Transverse colon (tissue), 4 donors: ENCODE measurements at places on chromosomes 7 and 10. TPM values are rescaled to one million over a fixed set of nuclear protein-coding genes. Genes with fewer than 3 reads are reported as not detected.

Gene CDK14
- total RNA-seq, result 2.2 TPM

- H3K27me3 ChIP-seq, result no peaks in the 10 kb centered on the region
- H3K36me3 ChIP-seq, result no peaks in the 10 kb centered on the region
- DNase-seq, result no peak
- no peaks in the 10 kb centered on the region for H3K4me1 ChIP-seq
- no peak overlapping the region for H3K4me3 ChIP-seq
- H3K27ac ChIP-seq, result no peak overlapping the region
Measured at GRCh38 chr10:8365935-8366911, 311.7 kb downstream of the GATA3 start.

DNA sequence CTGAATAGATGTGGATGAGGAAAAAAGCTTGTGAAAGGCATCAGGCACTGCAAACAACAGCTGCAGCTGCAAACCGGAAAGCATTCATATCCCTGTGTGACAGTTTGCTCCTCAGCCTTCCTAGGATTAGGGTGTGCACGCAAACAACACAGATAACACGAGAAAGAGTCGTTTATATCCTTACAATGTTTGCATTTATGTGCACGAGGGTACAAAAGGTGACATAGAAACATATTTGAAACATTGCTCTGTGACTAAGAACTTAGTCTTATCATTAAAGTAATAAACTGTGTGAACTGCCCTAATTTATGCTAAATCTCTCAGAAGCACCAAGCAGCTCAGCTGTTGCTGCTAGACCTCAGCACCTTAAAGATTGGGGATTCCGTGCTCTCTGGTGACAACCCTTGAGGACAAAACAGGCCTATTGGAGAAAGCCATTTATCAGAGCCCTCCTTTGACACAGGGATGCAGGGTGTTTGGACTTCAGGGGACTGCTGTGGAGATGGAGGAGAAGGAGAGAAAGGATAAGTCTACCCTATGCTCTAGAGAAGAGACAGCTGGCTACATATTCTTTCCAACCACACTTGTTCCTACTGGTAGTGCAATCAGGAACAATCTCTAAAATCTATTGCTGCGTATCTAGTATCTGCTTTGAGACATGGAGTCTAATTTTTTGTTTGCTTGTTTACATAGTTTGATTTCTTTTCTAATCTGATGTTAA is 176.2 kb downstream of the GNAT3 start:
- H3K27ac ChIP-seq, result peak overlapping the region; percentile 78
- no peaks in the 10 kb centered on the region for H3K27me3 ChIP-seq
- H3K4me1 ChIP-seq, result peaks cover 30% of the 10 kb centered on the region

- no peaks in the 10 kb centered on the region for H3K36me3 ChIP-seq
- H3K4me3 ChIP-seq, result no peak overlapping the region
- no peak overlapping the region for H3K27ac ChIP-seq
- no peaks in the 10 kb centered on the region for H3K4me1 ChIP-seq
- DNase-seq, result no peak
Measured at GRCh38 chr10:5064656-5065055, 29.6 kb upstream of the AKR1C3 start.
